ENCODE measurements at places on chromosomes 7 and 10. TPM values are rescaled to one million over a fixed set of nuclear protein-coding genes. Genes with fewer than 3 reads are reported as not detected.

DNA sequence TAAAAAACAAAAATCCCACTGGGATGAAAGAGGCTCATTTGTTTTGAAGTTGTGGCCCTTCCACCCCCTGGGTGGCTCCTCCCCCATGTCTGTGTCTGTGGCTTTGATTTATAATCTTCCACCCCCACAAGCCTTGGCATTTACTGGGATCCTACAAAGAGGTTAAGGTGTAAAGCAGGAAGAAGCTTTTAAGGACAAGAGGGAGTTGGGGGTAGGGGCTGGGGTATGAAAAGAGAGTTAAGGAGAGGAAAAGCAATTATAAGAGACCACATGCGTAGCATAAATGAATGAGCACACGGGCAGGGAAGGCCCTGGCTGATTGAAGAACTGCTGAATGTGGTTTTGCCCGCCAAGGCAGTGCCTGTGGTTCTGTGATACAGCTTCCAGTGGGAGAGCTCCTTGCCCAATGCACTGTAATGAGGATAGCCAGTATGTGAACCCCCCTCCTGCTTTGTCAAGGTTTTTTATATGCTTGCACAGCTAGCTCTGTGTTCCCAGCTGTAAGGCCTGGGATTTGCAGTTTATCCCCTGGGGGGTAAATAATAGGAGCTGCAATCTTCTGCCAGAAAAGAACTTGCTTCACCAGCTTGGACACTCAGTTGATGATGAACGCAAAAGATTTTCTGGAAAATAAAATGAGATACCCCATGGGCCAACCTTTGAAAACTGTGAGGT, 34.7 kb upstream of the KMT2E start:
- DNase-seq = no peak

GRCh38 chr10:90988024-90988423, 67.1 kb upstream of the ANKRD1 start:
- no peak for DNase-seq

GRCh38 chr7:138396251-138397070, 63.6 kb upstream of the TRIM24 start:
- DNase-seq = no peak

- DNase-seq = no peak
These were observed 177.6 kb upstream of the HDAC9 start for GRCh38 chr7:18317941-18318340.

OR2A1 gene
- total RNA-seq = not detected

GJD4 gene
- not detected for total RNA-seq

DNA sequence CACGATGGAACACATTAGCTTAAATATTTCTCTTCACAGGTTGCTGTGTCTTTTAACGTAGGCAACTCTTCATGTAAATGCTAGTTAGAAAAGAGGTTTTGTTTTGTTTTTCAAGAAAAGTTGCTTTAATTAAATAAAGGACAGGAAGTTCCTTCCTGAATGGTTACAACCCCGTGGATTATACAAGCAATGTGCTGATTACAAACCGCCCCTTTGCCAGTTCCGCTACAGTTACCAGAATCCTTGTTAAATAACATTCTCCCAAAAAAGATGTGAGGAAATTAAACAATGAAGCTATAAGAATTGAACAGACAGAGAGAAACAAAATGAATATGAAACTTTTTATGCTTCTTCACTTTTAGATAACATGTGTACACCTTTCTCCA, 75.1 kb downstream of the LYZL2 start:
- no peak for DNase-seq

DNA sequence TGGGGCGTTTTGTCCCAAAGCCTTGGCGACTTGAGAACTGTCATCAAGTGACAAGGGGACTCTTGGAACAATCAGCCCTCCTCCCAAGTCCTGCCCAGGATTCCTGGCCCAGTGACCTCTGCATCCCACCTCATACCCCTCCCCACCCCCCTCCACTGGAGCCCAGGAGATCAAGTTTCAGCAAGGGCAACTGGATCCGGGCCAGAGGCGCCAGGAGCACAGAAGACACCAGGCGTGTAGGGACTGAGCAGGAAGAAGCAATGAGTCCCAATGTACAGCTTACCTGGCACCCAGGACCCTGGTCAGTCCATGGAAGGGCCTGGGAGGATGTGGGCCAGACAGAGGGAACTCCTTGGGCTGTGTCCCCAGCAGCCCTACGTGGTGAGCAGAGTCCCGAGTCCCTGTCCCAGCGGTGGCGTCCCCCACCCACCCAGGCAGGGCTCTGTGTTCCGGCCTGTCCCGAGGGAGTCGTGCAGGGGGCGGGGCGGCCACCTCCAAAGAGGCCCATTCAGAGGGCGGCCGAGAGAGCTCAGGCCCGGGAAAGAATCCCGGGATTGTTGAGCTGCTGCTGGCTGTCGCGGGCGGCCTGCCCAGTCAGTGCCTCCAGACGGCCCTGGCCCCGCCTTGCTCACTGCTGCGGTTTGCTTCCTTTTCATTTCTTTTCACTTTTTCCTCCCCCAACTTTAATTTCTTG, 254.1 kb downstream of the TNS3 start:
- no peak for DNase-seq

GRCh38 chr10:13670311-13670710, 83.5 kb downstream of the PRPF18 start:
- no peak for DNase-seq

GRCh38 chr10:128576943-128577670, 450.9 kb upstream of the MKI67 start:
- DNase-seq = no peak

CACNA2D1 gene
- not detected for total RNA-seq

- no peak for DNase-seq
These were observed 55.6 kb downstream of the CRTAC1 start for GRCh38 chr10:97974526-97975525.
